Fibroblast of villous mesenchyme (primary cell): ENCODE measurements at places on chromosomes 5 and 9.

DNA sequence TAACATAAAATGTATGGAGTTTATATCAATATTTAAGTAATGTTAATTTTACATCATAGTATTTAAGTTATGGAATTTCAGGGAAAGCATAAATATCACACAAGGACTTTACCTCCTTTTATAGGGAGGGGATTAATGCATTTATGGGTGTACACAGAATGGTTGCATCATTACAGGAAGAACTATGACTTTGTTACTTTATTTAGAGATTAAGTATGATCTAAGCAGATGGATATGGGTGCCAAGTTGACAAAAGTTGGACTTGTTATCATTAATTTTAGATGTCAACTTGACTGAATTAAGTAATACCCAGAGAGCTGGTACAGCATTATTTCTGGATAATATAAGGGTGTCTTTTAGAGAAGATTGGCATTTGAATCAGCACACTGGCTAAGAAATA, 160.5 kb upstream of the CDH10 start:
- DNase-seq, result no peak

DNA sequence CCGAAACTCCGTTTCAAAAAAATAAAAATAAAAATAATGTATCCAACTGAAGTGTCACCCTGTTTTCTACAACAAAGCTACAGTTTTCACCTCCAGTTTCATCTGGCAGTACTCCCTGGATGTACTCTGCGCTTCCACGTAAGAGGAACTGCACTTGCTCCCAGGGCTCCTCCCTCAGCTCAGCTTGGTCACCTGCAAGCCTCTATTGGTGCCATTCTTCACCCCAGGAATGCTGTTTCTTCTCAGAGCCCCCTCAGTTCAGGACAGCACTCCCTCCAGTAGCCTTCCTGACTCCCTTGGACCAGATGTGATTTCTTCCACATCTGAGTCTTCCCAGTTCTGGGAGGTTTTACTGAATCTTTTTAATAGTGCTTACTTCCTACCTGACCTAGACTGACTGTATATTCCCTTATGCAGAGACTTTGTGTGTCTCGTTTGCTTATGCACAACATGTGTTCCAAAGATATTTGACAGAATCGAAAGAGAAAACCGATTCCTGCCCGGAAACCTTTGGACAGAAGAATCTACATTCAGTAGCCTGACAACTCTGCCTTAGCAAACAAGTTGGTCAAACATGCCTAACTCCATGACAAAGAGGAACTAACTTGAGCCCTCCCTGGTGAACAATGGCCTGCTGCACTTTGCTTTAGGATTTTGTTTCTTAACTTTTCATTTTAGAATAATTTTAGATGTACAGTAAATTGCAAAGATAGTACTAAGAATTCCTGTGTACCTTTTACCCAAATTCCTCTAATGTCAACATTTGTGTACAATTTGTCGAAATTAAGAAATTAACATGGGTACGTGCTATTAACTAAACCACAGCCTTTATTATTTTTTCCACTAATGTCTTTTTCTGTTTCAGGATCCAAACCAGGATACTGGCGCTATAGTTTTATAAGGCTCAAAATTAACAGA, 814 bp downstream of the CCDC125 start:
- no peak for DNase-seq

DNA sequence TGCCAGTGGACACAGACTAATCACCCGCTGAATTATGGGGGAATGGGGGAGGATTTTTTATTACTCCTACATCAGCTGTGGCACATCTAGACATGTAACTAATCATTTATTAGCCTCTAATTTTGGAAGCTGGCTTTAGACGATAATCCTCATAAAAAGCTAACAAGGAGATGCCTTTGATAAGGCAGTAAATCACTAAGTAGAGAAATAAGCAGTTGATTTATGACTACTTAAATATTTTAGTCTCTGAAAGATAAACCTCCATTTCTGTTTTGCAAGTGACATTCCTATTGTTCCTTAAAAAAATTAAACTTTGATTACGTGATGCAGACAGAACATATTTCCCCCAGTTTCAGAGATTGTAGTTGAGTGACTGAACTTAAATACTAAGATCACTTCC, 206.4 kb upstream of the CDKN2B start:
- DNase-seq, result peak; percentile 56

GRCh38 chr9:117224695-117225094, 190.2 kb downstream of the ASTN2 start:
- DNase-seq, result no peak

DNA sequence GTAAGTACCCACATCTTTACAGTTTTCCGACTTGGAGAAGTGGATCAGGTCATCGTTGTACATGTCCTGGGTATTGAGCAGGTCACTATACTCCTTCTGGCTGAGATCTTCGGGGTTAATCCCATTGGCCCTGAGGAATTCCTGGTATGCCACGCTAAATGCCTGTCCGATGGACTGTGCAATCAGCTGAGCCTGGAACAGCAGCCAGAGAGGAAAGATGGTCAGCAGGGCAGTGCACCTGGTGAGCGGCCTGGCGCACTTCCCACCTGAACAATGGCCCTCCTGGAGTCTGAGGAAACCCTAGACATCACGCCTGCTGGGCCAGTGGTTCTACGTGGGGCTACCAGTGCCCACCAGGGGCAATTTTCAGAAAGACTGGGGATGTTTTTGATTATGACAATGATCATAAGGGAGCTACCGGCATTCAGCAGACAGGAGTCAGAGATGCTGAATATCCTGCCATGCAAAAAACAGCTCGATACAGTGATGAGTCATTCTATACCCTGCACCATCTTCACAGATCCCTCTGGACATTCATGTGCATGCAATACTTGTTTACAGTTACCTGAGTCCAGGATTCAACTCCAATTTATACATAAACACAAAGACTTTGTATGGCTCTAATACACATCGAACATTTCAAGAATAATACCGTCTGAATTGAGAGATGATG, 127.2 kb downstream of the ENTREP1 start:
- DNase-seq, result no peak

DNA sequence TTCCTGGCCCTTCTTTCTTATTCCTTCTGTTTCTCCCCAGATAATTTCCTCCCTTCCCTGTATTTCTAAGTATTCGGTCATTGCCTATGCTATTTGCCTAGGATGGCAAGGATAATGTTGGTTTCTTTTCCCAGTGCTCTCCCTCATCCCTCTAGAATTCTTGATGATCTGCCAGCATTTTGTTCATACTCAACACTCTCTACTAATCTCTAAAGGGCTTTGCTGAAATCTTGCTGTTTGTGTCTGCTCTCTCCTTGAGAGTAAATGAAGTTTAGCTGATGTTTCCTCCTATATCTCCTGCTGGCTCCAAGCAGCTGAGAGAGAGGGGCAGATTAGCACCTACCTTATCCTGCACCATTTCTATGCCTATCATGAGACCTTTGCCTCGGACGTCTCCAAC, 38.1 kb downstream of the AGXT2 start:
- DNase-seq, result peak; percentile 71
